ENCODE measurements at places on chromosomes 1 and 21.

DNA sequence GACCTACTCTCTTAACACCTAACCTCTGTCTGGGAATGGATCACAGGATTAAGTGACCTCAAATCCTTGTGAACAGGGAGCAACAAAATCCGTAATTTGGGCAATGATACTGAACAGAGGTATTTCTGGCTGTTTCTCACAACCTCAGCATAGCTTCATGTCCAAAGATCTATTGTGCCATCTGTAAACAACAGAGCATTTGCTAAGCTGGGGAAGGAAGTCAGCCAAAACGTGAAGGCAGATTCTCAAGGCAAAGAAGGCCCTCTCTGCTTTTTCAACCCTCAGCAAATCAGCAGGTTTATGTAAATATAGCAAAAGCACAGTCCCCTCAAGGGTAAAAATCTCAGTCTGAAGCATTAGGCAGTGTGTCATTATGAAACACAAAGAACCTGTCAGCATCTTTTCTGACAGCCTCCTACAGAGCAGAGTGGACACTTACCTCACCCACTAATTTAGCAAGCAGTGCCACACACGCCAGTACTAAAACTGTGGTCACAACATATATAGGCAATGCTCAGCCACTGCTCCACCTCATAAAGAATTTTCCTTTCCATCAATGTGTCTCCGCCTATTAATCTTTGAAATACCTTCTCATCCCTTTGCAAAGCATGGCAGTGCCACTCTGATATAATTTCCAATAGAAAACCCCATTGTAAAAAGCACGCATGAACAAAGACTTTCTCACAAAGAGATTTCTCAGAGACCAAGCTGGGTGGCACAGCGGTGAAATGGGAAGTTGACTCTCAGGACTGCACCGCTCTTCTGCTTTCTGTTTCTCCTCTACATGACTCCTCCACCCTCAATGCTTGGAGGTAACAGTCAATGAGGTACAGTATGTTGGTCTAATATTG, 188.0 kb downstream of the RERE start:
- DNase-seq, result no peak

GRCh38 chr1:54643736-54644135, 2.1 kb downstream of the MROH7 start:
- no peak for DNase-seq

- no peak for DNase-seq
These were observed 3.0 kb upstream of the ADGRL2 start for GRCh38 chr1:81797701-81798100.

- no peak for DNase-seq
These were observed 1.8 kb downstream of the MFN2 start for GRCh38 chr1:11982010-11982392.

DNA sequence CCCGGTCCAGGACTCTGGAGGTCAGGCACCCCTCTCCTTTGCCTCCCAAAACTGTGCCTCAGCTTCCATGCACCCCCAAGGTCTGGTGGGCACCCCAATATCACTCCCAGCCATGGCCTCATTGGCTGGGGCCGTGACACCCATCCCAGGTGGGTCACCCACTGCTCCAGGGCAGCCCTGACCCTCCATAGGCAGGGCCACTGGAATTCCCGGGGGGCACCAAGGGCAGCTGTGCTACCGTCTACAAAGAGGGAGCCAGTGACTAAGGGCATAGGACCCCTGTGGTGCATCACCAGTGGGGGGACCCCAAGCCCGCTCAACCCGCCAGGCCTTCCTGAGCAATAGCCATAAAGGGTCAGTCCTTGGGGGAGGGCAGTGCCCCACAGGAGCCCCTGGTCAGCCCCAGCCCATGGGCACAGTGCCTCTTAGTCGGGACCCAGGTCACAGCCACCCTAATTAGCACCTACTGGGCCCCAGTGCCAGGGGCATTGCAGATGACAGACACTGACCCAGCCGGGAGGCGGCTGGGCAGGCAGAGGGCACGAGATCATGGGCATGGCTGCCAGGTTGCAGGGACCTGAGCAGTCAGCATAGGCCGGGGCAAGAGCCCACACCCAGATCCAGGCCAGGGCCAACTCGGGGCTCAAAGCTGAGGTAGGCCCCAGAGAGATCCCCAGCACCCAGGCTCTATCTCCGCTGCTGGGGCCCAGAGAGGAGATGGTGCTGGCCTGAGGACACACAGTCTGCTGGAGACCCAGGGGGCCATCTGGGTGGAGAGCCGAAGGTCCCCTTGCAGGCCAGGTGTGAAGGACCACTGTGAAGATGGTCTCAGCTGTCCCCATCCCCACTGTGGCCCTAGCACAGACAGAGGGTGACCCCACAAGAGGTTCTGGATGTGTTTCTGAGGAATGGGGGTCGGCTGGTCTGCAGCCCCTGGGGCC, 19.0 kb upstream of the ARF1 start:
- DNase-seq, result no peak

- no peak for DNase-seq
These were observed 60.3 kb downstream of the UBE2T start for GRCh38 chr1:202281316-202282024.

DNA sequence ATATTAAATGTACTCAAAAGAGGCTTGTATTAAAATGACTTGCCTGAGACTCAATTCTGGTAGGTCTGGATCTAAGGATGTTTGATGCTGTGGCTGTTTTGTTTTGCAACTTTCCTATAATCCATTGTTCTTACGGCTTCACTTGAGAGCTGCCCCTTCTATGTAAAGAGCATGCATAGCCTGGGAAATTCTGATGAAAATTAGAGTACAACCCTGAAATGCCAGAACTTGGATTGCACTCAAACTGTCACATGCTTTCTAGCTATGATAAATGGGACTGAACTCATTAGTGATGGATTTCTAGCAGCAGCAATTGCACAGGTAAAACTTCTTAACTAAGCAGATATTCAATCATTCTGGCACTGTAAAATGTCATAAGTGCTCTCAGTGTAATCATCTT, 67.9 kb downstream of the OLFM3 start:
- no peak for DNase-seq

GRCh38 chr1:59178339-59179187, 118.3 kb upstream of the FGGY start:
- no peak for DNase-seq

DNA sequence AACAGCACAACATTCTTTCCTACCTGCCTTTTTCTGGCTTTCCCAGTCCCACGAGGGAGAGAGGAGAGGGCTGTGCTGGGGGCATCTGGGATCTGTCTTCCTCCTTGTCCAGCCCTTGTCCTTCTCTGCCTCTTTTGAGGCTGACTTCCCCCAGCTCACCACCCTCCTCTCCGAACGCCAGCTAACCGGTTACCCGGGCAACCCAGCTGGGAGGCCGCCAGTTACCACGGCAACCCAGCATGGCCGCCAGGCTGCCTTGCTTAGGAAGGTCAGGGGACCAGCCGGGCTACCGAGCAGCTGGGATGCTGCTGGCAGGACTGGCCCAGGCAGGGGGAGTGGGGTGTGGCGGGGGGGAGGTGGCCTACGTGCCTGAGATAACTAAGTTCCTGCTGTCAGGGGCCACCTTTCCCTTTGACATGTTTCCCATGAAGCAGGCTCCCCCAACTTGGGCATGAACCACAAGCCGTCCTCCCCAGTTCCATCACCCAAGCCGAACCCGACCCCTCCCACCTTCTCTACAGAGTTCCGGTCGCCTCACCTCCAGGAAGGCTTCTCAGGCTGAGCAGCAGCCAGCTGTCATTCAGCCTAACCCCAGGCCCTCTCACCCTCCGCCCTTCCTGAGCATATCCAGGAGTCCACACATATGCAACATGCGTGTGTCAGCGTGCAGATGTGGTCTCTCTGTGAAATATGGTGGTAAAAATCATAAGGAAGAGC, 8.7 kb downstream of the PLEKHA6 start:
- no peak for DNase-seq

- DNase-seq, result no peak
These were observed 32.1 kb upstream of the EEIG2 start for GRCh38 chr1:108527837-108528236.

DNA sequence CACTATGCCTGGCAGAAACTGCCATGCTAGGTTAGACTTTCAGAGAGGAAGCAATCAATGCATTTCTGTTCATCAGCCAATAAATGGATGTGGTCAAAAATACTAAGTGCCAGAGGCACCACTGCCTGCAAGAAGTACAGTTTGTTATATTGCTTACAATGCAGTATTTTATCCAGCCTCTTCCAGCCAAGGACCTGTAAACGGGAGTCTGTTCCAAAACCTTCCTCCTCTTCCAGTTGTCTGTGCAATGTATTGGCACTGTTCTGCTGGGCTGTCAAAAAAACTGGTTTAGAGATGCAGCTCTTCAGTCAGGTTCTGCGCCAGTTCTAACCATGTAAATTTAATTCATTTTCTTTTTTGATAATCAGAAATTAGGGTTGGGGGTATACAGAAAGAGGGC, 175.7 kb downstream of the EIF4G3 start:
- no peak for DNase-seq

DNA sequence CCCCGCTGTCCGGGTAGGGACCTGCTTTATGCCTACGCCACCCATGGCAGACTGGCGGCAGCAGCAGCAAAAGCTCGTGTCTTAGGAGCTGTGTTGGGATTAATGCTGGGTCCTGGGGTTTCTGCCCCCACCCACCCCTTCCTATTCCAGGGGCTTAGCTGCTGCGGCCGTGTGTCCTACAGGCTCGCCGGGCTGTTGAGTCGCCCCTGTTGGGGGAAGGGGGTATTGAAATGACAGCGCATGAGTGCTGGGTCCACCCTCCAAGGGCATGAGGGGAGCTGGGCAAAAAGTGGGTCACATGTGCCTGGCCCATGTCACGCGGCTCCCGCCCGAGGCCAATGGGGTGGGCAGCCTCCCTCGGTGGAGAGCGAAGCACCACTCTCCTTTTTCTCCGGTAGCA, 118.3 kb upstream of the COL6A1 start:
- DNase-seq, result no peak

- no peak for DNase-seq
These were observed 616 bp downstream of the MCOLN3 start for GRCh38 chr1:85047472-85048295.

DNA sequence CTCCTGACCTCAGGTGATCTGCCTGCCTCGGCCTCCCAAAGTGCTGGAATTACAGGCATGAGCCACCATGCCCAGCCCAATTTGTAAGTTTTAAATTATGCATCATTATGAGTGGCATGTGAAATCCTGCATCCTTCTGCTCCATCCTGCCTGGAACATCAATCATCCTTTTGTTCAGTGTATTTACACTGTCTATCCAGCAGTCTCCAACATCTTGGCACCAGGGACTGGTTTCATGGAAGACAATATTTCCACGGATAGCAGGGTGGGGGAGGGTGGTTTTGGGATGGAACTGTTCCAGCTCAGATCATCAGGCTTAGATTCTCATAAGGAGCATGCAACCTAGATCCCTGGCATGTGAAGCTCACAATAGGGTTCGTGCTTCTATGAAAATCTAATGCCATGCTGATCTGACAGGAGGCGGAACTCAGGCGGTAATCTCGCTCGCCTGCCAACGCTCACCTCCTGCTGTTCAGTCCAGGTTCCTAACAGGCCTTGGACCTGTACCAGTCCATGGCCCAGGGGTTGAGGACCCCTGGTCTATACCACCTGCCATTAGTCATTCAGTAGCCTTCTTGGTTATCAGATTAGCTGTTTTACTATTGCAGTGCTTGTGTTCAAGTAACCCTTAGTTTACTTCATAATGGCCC, 22.2 kb upstream of the TCEA3 start:
- no peak for DNase-seq

DNA sequence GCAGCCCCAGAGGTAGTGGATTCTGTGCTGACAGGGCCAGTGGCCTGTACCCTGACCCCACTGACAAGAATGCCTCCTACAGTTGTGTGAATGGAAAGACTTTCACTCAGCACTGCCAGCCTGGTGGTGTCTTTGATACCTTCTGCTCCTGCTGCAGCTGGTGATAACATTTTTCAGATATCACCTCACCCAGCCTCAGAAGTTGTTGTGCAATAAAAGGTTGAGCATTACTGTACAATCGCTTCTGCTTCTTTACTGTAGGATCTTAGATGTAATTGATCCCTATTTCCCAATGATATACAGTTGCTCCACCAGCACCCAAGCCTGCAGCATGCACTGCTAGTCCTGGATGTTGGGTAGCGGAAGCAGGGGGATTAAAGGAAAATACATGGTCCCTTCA, 4.8 kb upstream of the CHIA start:
- DNase-seq, result no peak

- DNase-seq, result no peak
These were observed 129.2 kb downstream of the MAGI3 start for GRCh38 chr1:113519556-113519955.

- DNase-seq, result no peak
These were observed 426.8 kb upstream of the VAMP3 start for GRCh38 chr1:7344299-7344698.

DNA sequence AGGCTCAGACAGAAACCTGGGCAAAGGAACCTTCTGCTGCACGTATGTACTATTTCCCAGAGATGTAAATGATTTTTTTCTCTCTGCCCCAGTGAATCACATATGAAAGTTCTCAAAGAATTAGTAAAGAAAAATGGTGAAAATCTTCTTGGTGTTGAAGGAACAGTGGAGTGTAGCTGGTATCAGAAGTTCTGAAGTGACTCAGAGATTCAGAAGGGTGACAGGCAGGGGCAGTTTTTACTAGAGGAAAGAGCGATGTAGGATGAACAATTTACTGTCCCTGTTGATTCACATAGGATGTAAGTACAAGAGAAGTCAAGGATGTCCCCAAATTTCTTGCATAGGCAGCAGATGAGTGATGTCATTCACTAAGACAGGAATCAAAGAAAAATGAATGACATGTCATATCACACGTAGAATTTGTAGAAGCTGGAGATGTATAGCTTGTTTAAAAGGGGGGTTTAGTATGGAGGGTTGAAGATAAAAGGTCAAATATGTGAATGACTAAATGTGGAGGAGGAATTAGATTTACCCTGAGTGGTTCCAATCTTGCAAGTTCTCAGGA, 26.4 kb downstream of the WLS start:
- DNase-seq, result no peak

GRCh38 chr1:226158983-226159382, 27.6 kb downstream of the ACBD3 start:
- DNase-seq, result no peak

- DNase-seq, result no peak
These were observed 167.7 kb downstream of the TOMM20 start for GRCh38 chr1:234960722-234961455.

DNA sequence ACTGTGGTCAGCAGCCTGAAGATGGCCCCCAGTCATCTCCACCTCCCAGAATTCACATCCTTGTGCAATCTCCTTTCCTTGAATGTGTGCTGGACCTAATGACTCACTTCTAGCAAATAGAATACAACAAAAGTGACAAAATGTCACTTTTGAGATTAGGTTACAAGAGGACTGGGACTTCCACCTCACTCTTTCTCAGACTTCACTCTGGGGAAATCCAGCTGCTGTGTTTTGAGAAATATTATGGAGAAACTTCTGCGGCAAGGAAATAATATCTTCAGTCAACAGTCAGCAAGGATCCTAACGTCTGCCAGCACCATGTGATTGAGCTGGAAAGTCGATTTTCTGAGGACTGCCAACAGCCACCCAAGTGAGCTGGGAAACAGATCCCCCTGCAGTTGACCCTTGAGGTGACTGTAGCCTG, 70.5 kb upstream of the GADD45A start:
- DNase-seq, result no peak

- no peak for DNase-seq
These were observed 7.2 kb downstream of the CGN start for GRCh38 chr1:151518431-151518830.

Data from NCI-H1048 (cell line).